T-cell (primary cell): ENCODE measurements at places on chromosomes 16 and 17. TPM values are rescaled to one million over a fixed set of nuclear protein-coding genes. Genes with fewer than 3 reads are reported as not detected.

The WNT3 gene
- 0.12 TPM for total RNA-seq

DNA sequence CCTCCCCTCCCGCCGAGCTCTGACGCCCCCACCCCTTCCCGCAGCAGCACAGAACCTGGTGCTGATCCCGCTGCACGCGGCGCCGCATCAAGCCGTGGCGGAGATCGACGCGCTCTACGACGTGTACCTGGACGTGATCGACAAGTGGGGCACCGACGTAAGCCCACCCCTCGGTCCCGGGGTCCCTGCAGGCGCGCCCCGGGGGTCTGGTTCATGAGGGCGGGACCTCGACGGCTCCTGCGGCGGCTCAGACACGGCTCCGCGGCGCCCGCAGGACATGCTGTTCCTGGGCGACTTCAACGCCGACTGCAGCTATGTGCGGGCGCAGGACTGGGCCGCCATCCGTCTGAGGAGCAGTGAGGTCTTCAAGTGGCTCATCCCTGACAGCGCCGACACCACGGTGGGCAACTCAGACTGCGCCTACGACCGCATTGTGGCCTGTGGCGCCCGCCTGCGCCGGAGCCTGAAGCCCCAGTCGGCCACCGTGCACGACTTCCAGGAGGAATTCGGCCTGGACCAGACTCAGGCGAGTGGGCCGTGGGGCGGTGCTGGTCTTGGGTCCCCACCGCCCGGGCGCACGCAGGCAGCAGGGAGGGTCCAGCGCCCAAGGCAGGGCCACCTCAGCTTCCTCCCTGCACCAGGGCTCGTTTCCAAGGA, 1.4 kb downstream of the DNASE1L2 start:
- H3K27me3 ChIP-seq: no peaks in the 10 kb centered on the region
- peaks cover 15% of the 10 kb centered on the region for H3K4me1 ChIP-seq
- no peak for DNase-seq

- H3K27me3 ChIP-seq: peaks cover 15% of the 10 kb centered on the region
- H3K36me3 ChIP-seq: no peaks in the 10 kb centered on the region
- no peaks in the 10 kb centered on the region for H3K4me1 ChIP-seq
- no peak overlapping the region for H3K27ac ChIP-seq
- no peak overlapping the region for H3K4me3 ChIP-seq
- DNase-seq: no peak
Measured at GRCh38 chr17:40663252-40663651, 1.7 kb downstream of the KRT222 start.

DNA sequence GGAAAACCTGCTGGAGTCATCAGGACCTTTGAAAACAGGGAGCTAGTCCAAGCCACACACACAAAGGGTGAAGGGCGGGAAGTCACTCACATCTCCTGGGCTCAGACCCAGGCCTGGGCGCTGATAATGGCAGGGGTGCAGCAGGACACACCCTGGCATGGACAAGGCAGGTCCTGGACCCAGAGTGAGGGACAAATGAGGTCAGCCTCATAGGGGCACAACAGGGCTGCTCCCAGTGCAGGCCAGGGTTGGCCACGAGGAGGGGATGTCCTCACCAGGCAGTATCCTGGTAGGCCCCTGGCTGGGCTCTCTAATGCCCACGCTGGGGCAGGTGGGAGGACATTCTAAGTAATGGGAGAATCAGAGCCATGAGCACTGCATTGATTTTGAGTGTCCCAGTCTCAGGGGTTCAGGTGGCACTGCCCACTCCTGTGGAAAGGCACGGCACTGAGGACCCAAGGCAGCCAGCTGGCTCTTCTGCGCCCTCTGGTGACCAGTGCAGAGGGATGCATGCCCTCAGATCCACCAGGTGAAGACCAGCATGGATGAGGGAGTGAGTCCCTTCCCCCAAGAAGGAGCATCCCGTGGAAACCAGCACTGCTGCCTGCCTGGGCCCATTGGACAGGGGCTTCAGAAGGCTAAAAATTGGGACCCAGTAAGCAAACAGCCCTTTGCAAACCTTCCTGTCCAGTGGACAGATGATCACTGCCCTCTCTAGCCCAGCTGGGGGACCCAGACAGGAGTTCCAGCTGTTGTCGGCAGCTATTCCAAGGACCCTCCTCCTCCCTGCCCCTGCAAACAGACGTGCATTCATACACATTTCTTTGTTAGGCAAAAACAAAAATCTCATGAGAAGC, 23.4 kb upstream of the SREBF1 start:
- no peaks in the 10 kb centered on the region for H3K27me3 ChIP-seq
- H3K27ac ChIP-seq: no peak overlapping the region
- H3K4me1 ChIP-seq: peaks cover 38% of the 10 kb centered on the region

DNA sequence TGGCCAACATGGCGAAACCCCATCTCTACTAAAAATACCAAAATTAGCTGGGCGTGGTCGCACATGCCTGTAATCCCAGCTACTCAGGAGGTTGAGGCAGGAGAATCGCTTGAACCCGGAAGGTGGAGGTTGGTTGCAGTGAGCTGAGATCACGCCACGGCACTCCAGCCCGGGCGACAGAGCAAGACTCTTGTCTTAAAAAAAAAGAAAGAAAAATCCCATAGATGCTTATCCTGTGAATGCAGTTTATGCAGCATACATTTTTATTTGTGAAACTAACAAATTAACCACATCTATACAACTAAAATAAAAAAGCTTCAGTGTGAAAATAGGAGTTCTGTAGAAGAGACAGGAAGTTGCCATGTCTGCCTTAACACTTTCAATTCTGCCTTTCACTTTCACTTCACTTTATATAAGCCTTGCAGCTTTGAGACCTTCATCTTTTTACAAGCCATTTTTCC, 7.1 kb downstream of the IGSF6 start:
- no peaks in the 10 kb centered on the region for H3K27me3 ChIP-seq
- H3K4me1 ChIP-seq: peaks cover 52% of the 10 kb centered on the region
- H3K36me3 ChIP-seq: no peaks in the 10 kb centered on the region
- peak overlapping the region; percentile 47 for H3K4me3 ChIP-seq
- H3K27ac ChIP-seq: peak overlapping the region; percentile 88

The SNX11 gene
- 10.6 TPM for total RNA-seq

The FOXN1 gene
- total RNA-seq: not detected

DNA sequence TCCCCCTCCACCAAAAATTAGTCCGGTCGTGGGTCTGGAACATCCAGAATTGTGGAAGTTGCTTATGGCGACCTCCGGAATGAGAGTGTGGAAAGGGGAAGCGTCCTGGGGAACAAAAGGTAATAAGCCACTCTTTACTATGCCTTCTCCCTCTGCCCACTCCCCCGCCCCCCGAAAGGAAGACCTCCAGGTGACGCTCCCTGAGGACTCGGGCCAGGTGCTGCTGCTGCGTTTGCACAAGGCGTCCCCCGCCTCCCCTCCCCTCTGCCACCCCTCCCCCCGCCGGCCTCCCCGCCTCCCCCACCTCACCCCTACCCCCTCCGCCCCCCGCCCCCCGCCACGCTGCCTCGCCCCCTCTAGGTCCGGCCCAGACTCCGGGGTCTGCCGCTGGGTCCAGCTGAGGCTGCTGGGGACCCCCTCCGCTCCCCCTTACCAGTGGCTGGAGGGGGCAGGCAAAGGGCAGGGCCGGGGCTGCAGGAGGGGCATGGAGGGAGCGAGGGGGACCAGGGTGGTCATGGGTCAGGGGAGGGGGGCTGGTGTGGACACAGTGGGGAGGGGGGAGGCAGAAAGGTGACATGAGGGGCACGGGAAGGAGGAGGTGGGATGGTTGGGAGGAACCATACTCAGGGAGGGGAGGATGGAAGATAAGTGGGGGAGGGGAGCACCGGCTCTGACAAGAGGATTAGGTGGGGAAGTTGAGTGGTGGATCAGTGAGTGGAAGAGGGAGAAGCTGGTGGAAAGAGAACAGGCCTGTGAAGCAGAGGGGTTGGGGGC, 23.6 kb downstream of the ALOX12B start:
- DNase-seq: no peak
- no peak overlapping the region for H3K4me3 ChIP-seq
- H3K4me1 ChIP-seq: no peaks in the 10 kb centered on the region
- no peaks in the 10 kb centered on the region for H3K36me3 ChIP-seq

The NPB gene
- 0.38 TPM for total RNA-seq

DNA sequence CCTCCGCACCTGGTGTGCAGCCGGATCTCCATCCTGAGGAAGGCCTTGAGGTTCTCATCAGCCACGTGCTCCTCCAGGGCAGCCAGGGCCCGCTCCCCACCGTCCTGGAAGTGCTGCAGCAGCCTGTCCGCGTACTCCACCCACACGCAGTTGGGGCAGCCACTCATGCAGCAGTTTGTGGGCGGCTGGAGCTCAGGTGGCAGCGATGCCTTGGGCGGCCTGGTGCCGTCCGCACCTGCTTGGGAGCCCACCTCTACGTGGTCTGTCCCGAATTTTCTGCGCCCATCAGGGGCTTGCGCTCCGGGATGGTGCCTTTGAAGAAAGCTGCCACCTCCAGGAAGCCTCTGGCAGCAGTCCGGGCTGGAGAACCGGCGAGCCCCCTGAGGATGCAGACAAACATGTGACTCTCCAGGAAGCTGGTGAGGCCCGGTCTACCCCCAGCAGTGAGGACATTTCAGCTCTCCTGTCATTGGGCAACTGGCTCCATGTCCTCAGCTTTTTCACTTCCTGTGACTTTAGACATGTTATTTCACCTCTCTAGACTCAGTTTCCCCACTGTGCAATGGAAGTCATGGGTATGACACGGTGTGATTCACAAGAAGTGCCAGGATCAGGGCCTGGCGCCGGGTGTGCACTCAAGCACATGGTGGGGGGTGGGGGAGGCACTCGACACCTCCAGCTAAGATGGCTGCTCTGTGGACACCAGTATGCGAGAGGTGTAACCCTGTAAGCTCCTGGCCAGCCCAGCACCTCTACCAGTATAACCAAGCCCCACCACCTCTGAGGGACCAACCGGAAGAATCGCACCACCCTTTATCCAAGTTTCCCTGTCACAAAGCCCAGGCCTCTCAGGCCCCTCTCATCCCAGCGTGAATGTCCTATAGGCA, 957 bp downstream of the OXLD1 start:
- no peak for DNase-seq
- H3K27ac ChIP-seq: peak overlapping the region; percentile 61
- peak overlapping the region; percentile 83 for H3K4me3 ChIP-seq

DNA sequence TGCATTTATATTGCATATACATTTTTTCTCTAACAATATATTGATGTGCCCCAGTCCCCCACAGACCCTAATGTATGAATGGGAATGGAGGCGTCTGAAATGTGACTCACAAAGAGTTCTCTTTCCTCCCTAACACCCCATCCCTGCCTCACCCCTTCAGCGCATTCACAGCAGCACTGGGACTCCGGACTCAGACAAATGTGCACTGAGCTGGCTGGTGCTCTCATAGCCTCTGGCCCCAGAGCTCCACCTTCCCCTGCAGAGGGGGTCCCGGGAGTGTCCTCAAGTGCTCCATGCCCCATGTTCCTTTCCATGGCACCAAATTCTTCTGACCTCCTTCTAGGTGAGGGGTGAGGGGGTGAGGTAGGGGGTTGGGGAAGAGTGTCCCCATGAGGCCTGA, 20.6 kb downstream of the NPTX1 start:
- H3K36me3 ChIP-seq: no peaks in the 10 kb centered on the region
- no peak overlapping the region for H3K27ac ChIP-seq
- no peak overlapping the region for H3K4me3 ChIP-seq
- no peak for DNase-seq
- no peaks in the 10 kb centered on the region for H3K4me1 ChIP-seq
- H3K27me3 ChIP-seq: peaks cover 34% of the 10 kb centered on the region

- H3K36me3 ChIP-seq: peaks cover 25% of the 10 kb centered on the region
- DNase-seq: no peak
- H3K27me3 ChIP-seq: no peaks in the 10 kb centered on the region
- H3K4me3 ChIP-seq: no peak overlapping the region
Measured at GRCh38 chr17:18977021-18977420, 25.1 kb downstream of the SLC5A10 start.

GRCh38 chr17:7888184-7888920, at the start of gene CHD3:
Gene CHD3 (plus strand): TSS chr17:7888789. CDS start chr17:7889001, 212 bp downstream.
- peaks cover 11% of the 10 kb centered on the region for H3K4me1 ChIP-seq
- peak within 1 kb of the TSS; percentile 91 for H3K4me3 ChIP-seq
- peak within 1 kb of the TSS; percentile 32 for H3K27ac ChIP-seq
- DNase-seq: peak; percentile 11

- H3K27me3 ChIP-seq: no peaks in the 10 kb centered on the region
- H3K36me3 ChIP-seq: no peaks in the 10 kb centered on the region
- no peak for DNase-seq
- H3K4me3 ChIP-seq: peak overlapping the region; percentile 31
- peaks cover 30% of the 10 kb centered on the region for H3K4me1 ChIP-seq
Measured at GRCh38 chr17:32518646-32519227, 31.9 kb downstream of the CDK5R1 start.

The RGS11 gene
- total RNA-seq: not detected

- no peaks in the 10 kb centered on the region for H3K4me1 ChIP-seq
- DNase-seq: no peak
- no peak overlapping the region for H3K4me3 ChIP-seq
- no peak overlapping the region for H3K27ac ChIP-seq
- H3K36me3 ChIP-seq: no peaks in the 10 kb centered on the region
Measured at GRCh38 chr16:78552716-78553115, 453.3 kb downstream of the WWOX start.

GRCh38 chr16:24328835-24329452, 72.8 kb downstream of the CACNG3 start:
- no peak overlapping the region for H3K27ac ChIP-seq
- no peaks in the 10 kb centered on the region for H3K27me3 ChIP-seq
- H3K4me3 ChIP-seq: no peak overlapping the region
- no peaks in the 10 kb centered on the region for H3K4me1 ChIP-seq
- H3K36me3 ChIP-seq: no peaks in the 10 kb centered on the region

The TBX2 gene
- 0.82 TPM for total RNA-seq

The TBX6 gene
- 2.0 TPM for total RNA-seq

GRCh38 chr17:40602445-40603443, 37.5 kb upstream of the CCR7 start:
- H3K27me3 ChIP-seq: no peaks in the 10 kb centered on the region
- peak overlapping the region; percentile 41 for H3K4me3 ChIP-seq
- peaks cover 94% of the 10 kb centered on the region for H3K4me1 ChIP-seq
- peak; percentile 70 for DNase-seq
- H3K36me3 ChIP-seq: no peaks in the 10 kb centered on the region
- peak overlapping the region; percentile 99 for H3K27ac ChIP-seq

The RAPGEFL1 gene
- total RNA-seq: 5.2 TPM

The LPO gene
- not detected for total RNA-seq

DNA sequence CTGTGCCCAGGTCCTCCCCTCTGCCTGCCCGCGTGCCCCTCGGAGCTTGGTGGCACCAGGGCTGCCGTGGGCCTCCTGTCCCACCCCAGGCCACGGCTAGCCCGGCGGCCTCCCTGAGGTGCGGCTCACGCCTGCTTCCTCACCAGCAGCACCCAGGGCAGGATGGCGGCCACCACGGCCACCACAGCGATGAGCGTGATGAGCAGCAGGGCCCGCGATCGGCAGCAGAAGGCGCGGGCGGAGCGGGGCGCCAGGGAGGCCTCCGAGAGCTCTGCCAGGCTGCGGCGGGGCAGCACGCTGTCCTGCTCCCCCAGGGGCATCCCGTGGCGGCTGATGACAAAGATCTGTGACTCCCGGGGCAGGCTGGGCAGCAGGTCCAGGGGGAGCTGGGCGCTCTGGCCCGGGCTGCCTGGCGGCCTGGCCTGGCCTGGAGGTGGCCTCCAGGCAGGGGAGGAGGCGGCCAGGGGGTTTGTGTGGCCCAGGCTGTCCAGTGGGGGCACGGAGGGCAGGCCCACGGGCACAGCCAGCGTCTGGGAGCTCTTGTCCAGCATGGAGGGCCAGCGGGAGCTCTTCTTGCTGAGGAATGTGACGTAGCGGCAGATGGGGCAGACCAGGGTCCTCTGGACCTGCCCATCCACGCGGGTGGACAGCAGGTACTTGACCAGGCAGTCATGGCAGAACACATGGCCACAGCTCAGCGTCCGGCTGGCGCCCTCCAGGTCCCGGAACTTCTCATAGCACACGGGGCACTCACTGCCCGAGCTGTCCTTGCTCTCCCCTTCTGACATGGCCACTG, 4.8 kb downstream of the RNF222 start:
- H3K36me3 ChIP-seq: no peaks in the 10 kb centered on the region
- H3K4me1 ChIP-seq: peaks cover 6% of the 10 kb centered on the region
- peaks cover 13% of the 10 kb centered on the region for H3K27me3 ChIP-seq
- DNase-seq: no peak
- H3K4me3 ChIP-seq: no peak overlapping the region
- peak overlapping the region; percentile 69 for H3K27ac ChIP-seq
